Activated CD4-positive, alpha-beta T cell treated with anti-CD3 and anti-CD28 coated beads for 24 hours (primary cell): ENCODE measurements at places on chromosomes 11 and 22.
A peak's percentile ranks its signal among the peaks of the same experiment; 100 is the strongest.

GRCh38 chr11:113906516-113906915 is 1.9 kb downstream of the HTR3B start:
- DNase-seq, result no peak

DNA sequence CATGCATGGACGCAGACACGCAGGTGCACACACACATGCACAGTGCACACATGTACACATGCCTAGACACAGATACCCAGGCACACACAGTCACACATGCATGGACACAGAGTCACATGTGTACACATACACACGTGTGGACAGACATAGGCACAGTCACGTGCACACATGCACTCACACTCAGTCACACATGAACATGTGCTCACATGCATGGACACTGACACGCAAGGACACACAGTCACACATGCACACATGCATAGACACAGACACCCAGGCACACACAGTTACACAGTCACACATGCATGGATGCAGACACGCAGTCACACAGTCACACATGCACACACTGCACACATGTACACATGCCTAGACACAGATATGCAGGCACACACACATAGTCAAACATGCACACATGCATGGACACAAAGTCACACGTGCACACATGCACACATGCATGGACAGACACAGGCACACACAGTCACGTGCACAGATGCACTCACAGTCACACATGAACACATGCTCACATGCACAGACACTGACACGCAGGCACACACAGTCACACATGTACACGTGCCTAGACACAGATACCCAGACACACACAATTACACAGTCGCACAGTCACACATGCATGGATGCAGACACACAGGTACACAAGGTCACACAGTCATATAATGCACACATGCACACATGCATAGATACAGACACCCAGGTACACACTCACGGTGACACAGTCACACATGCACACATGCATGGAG is 16.8 kb downstream of the MUC2 start:
- DNase-seq, result no peak

DNA sequence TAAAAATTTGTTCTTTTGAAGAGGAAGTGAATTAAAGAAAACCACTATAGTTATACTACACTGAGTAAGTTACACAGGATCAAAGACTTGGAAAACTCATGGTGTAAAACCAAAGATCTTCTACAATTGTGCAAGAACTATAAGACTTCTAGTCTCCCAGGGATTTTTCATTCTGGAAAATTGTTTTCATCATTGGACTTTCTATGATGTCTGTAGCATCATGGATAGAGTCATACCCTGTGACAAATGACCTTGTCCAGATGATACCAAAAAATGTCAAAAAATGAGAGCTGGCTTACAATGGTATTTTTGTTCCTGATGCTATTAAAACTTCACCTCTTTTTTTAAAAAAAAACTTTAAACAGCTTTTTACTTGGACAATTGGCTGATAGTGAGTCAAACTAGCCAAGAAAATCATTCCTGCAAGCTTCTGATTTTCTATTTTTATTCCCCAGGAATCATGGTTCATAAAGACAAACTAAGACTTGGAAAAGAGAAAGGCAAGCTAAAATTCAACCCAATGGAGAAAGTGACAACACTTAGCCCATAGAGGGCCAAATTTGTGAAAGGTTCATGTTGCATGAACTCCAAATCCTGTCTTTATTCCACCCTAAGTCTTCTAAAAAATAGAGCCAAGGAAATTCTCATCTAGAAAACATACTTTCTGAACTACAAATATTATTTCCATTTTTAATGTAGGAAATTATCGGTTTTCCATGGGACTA is 30.7 kb downstream of the ME3 start:
- DNase-seq, result no peak

DNA sequence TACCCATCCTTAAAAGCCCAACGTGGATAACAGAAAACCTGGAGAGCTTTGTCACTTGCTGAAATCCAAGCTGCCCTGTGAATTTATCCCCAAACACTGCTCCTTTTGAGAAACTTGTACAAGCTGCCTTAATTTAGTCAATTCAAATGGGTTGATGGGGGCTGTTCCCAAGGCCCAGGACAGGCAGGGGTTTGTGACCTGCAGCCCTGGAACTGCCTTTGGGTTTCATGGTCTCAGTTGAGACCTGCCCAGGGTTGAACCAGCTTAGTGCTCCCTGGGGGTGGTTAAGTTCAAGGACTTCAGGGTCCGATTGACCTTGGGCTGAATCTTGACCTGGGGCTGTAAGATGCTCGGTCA is 112.1 kb upstream of the OR4B1 start:
- DNase-seq, result no peak

GRCh38 chr11:13073119-13073981 is 64.2 kb downstream of the RASSF10 start:
- DNase-seq, result no peak

DNA sequence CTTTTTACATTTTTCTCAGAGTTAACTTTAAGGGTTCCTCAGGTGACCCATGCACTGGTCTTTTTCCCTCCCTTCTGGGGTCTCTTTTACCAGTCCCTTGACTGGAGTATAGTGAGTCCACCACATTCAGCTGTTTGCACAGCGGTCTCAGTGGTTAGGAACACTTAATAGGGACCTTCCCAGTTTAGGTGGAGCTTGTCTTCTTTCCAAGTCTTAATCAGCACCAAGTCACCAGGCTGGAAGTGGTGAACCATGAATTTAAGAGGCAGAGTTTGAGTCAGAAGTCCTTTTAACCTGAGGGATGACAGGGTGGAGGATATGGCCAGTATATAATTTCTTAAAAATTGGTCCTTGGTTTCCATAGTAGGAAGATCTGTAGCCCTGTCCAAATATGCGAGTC is 349.7 kb upstream of the MPPED2 start:
- DNase-seq, result no peak

DNA sequence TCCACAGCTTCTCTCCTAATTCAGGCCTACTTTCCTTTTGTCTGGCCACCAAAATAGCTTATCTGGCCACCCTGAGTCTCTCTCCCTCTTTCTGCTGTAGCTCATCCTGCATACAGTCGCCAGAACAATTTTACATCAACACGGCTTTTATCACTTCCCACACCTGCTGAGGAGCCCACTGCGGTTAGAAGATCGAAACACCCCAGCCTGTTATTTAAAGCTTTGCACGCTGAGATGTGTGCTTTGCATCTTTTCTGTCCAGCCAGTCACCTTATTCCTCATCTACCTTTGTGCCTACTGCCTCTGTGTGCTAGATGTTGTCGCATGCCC is 96.0 kb downstream of the COMMD9 start:
- DNase-seq, result no peak

DNA sequence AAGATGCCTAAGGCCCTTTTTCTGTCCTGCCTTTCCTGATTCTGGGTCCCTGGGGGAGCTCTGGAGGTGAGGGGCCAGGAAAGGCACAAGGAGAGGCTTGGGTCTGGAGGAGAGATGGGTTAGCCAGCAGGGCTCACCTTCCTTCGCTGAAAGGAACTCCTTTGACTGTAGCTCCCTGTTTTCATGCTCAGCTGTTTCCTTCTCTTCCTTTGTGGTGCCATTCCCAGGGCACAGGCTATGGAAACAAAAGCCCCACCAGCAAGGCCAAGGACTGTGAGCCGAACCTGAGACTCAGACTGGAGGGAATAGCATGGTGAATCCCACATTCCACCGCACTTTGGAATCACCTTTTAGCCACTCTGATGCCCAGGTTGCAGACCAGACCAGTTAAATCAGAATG is 10.5 kb downstream of the SLC43A3 start:
- DNase-seq, result no peak

DNA sequence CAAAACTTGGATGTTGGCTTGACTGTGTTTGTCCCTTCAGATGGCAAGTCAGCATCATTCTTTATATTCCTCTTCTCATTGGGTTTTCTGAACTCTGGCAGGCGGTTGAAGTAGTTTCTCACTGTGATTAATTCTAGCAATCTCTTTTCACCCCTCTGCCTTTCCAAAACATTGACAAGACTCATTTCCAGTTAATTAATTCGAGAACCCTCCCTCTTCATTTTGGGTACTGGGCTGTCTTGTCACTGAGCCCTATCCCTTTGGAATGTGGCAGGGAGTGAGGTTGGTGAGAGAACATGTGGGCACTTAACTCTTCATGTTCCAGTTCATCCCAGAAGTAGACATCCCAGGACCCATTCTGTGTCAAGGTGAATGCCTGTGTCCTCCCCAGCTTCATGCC is 133.0 kb downstream of the WNT7B start:
- no peak for DNase-seq

- DNase-seq, result peak; percentile 28
These were observed 643 bp downstream of the TIGD3 start for GRCh38 chr11:65355013-65355775.

DNA sequence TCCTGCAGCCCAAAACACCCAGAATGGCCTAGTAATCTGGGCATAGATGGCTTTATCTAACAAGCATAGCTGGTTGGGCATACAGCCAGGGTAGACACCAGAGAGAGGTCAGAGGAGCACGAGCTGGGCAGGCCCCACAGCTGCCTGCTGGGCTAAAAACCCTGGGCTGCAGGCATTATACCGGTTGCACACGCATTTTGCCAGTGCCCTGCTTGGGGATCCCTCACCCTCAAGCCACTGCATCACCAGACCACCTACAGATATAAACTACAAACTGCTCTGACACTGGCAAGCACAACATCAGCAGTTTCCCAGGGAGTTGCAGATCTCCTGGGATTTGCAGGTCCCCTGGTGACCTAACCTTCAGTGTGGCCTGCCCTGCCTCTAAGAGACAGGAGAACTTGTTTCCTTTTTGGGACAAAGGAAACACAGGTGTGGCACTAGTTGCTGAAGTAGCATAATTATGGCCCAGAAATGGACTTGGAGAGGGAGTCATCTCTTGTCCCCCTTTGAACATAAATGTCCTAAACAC is 79.1 kb upstream of the SC5D start:
- no peak for DNase-seq

DNA sequence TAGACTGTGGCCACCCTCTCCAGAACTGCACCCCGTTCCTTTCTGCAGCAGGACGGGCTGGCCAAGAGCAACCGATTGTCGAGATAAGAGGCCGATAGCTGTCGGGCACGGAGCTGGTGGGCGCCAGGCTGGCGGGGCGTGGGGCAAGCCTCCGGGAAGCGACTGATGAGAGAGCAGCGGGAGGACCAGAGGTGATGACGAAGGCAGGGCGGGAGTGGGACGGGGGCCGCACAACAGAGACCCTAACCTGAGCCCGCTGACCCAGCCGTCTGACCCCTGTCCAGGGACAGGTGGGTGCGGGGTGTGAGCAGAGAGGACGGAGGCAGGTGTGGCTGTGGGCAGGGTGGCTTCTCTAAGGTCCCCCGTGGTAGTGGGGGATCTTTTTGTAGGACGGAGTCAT is 7.3 kb upstream of the BRSK2 start:
- no peak for DNase-seq

DNA sequence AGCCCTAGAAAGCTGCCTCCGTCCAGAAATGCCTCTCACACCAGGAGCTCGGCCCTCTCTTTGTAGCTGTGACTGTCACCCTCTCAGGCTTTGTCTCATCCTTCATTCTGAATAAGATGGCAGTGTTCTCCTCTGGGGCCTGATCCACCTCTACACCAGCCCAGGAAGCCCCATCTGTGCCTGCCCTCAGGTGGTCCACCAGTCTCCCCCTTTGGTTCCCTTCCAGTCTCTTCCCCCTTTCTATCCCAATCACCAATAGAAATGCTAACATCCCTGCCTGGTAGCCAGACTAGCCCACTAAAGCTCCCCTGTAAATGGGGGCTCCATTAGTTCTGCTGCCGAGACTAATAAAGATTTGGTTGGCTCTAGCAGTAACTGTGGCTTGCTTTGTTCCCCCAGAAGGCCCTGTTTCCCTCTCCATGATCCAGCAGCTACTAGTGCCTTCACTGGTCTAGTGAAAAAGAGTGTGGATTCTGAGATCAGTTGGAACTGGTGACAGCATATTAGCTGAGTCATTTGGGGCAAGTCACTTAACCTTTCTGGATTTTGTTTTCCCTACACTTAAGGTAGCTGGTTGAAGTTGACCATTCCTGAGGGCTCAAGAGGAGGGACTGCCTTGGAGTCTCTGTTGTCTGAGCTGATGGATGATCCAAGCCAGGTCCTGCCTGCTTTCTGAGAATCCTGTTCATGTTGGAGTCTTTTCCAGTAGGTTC is 16.2 kb downstream of the PLEKHB1 start:
- no peak for DNase-seq

- no peak for DNase-seq
These were observed 69.8 kb upstream of the TNRC6B start for GRCh38 chr22:40107851-40108378.

DNA sequence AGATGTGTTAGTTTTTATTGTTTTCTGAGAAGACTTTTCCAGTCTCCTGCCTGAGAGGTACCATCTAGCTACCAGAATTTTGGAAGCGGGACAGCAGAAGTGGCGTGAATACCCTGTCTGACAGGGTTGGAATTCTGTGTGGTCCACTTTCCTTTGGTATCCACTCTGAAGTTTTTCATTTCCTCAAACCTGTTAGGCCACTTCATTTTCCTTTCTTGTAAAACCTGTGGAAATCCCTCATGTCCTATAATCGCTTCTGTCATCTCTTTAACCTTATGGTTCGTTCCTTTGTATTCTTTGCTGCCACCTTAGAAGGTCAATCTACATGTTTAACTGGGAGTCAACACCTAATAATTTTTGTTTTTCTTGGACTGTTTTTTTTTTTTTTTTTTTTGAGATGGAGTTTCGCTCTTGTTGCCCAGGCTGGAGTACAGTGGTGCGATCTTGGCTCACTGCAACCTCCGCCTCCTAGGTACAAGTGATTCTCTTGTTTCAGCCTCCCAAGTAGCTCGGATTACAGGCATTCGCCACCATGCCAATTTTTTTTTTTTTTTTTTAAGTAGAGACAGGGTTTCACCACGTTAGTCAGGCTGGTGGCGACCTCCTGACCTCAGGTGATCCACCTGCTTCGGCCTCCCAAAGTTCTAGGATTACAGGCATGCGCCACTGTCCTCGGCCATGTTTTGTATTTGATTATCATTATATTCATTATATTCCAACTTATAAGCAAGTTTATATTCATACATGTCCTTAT is 7.1 kb downstream of the SFI1 start:
- DNase-seq, result no peak

DNA sequence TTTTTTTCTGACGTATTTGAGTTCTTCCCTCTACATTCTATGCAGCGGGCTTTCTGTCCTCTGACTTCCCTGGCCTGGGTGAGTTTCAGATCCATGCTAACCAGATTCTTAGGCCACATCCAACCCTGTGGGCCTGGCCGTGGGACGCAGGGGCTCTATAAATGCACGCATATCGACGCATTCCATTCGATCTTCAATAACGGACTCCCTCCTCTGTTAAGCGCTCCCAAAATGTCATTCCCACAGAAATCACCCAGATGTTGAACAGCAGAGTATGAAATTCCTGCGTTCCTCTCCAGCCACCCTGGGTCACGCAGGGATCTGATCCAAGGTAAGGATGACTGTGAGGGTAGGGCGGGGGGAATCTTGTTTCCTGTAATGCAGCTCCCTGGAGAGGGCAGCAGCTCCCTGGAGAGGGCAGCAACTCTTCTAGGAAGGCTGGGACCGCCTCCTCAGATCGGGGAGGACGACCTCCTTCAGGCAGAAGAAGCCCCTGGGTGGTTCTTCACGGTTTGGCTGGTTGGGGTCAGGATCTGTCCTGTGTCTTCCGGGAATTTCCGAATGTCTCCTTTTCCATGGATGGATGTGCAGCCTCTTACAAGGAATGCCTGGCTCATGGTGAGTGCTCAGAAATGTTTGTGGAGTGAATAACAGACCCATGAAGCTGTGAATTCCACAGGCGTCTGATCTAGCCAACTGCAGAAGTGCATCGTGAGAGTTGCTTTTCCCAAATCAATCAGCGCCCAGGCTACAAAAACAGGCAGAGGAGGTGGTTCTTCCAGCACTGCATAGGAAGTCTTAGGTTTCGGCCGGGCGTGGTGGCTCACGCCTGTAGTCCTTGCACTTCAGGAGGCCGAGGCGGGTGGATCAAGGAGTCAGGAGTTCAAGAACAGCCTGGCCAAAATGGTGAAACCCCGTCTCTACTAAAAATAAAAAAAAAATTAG is 12.2 kb downstream of the MRGPRD start:
- DNase-seq, result no peak
